Upper lobe of right lung (tissue), 1 donor: ENCODE measurements at places on chromosomes 5 and 9.

- no peaks in the 10 kb centered on the region for H3K36me3 ChIP-seq
- H3K27me3 ChIP-seq: no peaks in the 10 kb centered on the region
- H3K4me1 ChIP-seq: no peaks in the 10 kb centered on the region
- no peak overlapping the region for H3K4me3 ChIP-seq
Measured at GRCh38 chr9:103281126-103281525, 286.0 kb downstream of the CYLC2 start.

DNA sequence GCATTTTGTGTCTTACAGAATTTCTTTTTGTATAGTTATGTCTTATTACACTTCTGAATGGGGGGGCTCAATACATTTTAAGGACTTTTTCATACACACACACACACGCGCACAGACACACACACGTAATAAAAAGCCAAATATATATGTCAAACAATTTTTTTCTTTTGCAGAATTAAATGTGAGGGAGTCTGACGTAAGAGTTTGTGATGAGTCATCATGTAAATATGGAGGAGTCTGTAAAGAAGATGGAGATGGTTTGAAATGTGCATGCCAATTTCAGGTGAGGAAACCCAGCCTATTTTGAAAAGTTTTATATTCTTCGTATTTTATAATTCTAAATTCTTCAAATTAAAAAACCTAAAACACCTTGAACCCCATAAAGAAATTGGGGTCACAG, 25.6 kb downstream of the TMEFF1 start:
- DNase-seq: no peak
- H3K27ac ChIP-seq: no peak overlapping the region
- H3K36me3 ChIP-seq: no peaks in the 10 kb centered on the region
- H3K27me3 ChIP-seq: no peaks in the 10 kb centered on the region
- no peaks in the 10 kb centered on the region for H3K4me1 ChIP-seq
- H3K4me3 ChIP-seq: no peak overlapping the region

- no peak overlapping the region for H3K4me3 ChIP-seq
- no peaks in the 10 kb centered on the region for H3K4me1 ChIP-seq
- DNase-seq: no peak
Measured at GRCh38 chr9:125949703-125950460, 202.7 kb downstream of the PBX3 start.

GRCh38 chr5:177389241-177390169, 5.3 kb downstream of the SLC34A1 start:
- H3K27ac ChIP-seq: peak overlapping the region; percentile 42
- no peaks in the 10 kb centered on the region for H3K36me3 ChIP-seq
- H3K27me3 ChIP-seq: peaks cover 9% of the 10 kb centered on the region
- no peak overlapping the region for H3K4me3 ChIP-seq
- DNase-seq: no peak
- peaks cover 9% of the 10 kb centered on the region for H3K4me1 ChIP-seq

DNA sequence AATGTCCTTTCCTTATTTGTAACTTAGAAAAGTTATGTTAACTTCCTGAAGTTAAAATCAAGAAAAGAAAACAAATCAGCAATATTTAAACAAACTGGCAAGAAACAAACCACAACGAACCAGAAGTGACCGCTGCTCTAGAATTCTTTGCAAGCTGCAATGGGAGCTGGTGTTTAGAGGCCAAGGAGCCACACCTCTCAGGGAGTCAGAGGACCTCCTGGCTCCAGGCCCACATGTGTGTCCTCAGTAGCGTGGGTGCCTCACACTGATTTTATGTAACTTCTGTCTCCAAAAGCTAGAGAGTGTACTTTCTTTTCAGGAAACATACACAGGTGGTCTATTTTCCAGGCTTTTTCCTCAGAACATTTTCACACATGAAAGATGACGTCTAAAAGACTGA, 100.4 kb downstream of the IRX2 start:
- no peak for DNase-seq
- H3K4me3 ChIP-seq: no peak overlapping the region
- H3K4me1 ChIP-seq: no peaks in the 10 kb centered on the region
- H3K36me3 ChIP-seq: no peaks in the 10 kb centered on the region
- H3K27me3 ChIP-seq: no peaks in the 10 kb centered on the region
- no peak overlapping the region for H3K27ac ChIP-seq

DNA sequence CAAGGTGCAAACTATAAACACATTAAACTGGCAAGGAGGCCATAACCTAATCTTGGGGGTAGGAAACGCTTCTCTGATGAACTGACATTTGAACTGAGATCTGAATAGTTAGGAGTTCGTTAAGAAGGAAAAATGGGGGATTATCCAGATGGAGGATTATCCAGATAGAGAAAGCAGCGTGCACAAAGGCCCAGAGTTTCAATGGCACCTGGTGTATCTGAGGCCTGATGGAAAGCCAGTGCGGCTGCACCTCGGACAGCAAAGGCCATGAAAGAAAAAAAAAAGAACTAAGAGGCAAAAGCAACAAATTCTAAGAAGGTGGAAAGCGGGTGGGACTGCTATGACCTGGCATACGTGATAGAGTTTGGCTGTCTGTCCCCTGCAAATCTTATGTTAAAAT, 13.0 kb upstream of the CTNNAL1 start:
- no peak overlapping the region for H3K27ac ChIP-seq
- no peak for DNase-seq
- peaks cover 22% of the 10 kb centered on the region for H3K36me3 ChIP-seq
- no peaks in the 10 kb centered on the region for H3K4me1 ChIP-seq
- no peak overlapping the region for H3K4me3 ChIP-seq

- H3K27ac ChIP-seq: no peak overlapping the region
- no peak overlapping the region for H3K4me3 ChIP-seq
- no peaks in the 10 kb centered on the region for H3K27me3 ChIP-seq
- H3K36me3 ChIP-seq: no peaks in the 10 kb centered on the region
- H3K4me1 ChIP-seq: no peaks in the 10 kb centered on the region
Measured at GRCh38 chr5:99005506-99005905, 76.7 kb upstream of the CHD1 start.

GRCh38 chr5:139652788-139653241, 4.7 kb downstream of the CXXC5 start:
- no peak for DNase-seq
- H3K27me3 ChIP-seq: no peaks in the 10 kb centered on the region
- H3K4me1 ChIP-seq: peaks cover 76% of the 10 kb centered on the region
- H3K36me3 ChIP-seq: no peaks in the 10 kb centered on the region
- peak overlapping the region; percentile 5 for H3K4me3 ChIP-seq

DNA sequence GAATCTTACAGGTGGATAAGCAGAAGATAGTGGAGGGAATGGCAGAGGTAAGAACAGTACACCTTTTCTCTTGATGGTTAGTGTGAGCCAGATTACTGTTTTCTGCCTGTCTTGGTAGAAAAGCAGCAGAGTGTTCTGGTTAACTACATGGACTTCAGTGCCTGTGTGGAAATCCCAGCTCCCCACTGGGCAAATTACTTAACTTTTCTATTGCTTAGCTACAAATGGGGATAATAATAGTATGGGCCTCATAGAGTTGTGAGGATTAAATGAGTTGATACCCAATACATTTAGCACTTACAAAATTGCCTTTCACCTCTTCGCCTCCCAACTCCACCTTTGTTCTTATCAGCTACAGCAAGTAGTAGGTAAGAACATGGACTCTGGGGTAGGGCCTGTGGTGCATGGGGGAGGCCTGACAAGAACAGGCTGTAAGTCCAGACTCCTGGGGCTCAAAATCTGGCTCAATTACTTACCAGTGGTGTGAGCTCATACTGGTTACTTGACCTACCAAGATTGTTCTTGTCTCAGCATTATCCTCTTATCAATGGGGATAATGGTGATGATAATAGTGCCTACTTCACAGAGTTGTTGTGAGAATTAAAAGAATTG, 125.1 kb downstream of the LIFR start:
- H3K27me3 ChIP-seq: no peaks in the 10 kb centered on the region
- no peaks in the 10 kb centered on the region for H3K36me3 ChIP-seq
- H3K4me1 ChIP-seq: no peaks in the 10 kb centered on the region

DNA sequence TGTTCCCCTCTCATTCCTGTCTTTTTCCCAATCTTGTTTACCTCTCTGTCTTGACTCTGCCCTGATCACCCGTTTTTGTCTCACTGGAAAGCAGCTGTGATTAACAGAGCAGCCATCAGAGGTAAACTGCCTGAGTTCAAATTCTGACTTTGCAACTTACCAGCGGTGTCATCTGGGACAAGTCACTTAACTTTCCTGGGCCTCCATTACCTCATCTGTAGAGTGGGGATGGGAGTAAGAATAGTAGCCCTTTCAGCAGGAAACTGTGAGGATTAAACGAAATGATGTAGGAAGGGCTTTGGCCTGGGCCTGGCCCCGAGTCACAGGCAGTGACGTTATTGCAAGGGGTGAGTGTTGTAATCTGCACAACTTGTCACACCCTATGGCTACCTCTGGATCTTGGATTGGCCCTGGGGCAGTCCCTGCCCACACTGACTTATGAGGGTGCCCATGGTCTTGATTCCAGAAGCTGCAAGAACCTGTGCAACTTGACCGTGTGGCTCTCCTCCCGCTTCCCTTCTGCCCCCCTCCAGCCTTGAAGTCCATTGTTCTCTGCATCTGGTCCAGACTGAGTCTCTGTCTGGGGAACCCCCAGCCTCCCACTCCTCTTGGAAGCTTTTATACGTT, 657 bp upstream of the PCDH12 start:
- H3K4me1 ChIP-seq: peaks cover 20% of the 10 kb centered on the region
- H3K36me3 ChIP-seq: no peaks in the 10 kb centered on the region
- DNase-seq: no peak
- H3K27me3 ChIP-seq: no peaks in the 10 kb centered on the region
- peak overlapping the region; percentile 65 for H3K27ac ChIP-seq

- no peak overlapping the region for H3K4me3 ChIP-seq
- no peaks in the 10 kb centered on the region for H3K4me1 ChIP-seq
- no peak overlapping the region for H3K27ac ChIP-seq
- H3K36me3 ChIP-seq: no peaks in the 10 kb centered on the region
- DNase-seq: no peak
Measured at GRCh38 chr9:115385383-115386122, 267.6 kb upstream of the TNC start.

- H3K4me3 ChIP-seq: no peak overlapping the region
- H3K27me3 ChIP-seq: no peaks in the 10 kb centered on the region
- no peak overlapping the region for H3K27ac ChIP-seq
- no peak for DNase-seq
Measured at GRCh38 chr5:113518884-113519283, 5.4 kb downstream of the YTHDC2 start.

DNA sequence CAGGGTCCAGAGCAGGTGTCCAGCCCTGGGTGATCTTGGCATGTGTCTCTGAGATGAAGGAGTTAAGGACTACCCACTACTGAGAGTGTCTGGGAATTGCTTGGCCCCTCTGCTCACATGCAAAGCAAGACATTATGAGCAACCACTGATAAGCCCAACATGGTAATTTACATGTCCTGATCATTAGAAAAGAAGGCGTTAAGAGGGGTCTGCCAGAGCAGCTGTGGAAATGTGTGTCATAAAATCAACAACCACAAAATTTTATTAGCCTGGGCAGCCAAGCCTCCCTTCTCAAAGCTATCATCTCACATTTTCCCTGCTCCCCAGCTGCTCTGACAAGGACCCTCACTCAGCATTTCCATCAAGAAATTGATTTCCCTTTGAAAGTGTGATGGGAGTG, 351.0 kb downstream of the SPOCK1 start:
- peaks cover 6% of the 10 kb centered on the region for H3K27me3 ChIP-seq
- H3K4me1 ChIP-seq: no peaks in the 10 kb centered on the region
- H3K27ac ChIP-seq: no peak overlapping the region
- no peaks in the 10 kb centered on the region for H3K36me3 ChIP-seq

DNA sequence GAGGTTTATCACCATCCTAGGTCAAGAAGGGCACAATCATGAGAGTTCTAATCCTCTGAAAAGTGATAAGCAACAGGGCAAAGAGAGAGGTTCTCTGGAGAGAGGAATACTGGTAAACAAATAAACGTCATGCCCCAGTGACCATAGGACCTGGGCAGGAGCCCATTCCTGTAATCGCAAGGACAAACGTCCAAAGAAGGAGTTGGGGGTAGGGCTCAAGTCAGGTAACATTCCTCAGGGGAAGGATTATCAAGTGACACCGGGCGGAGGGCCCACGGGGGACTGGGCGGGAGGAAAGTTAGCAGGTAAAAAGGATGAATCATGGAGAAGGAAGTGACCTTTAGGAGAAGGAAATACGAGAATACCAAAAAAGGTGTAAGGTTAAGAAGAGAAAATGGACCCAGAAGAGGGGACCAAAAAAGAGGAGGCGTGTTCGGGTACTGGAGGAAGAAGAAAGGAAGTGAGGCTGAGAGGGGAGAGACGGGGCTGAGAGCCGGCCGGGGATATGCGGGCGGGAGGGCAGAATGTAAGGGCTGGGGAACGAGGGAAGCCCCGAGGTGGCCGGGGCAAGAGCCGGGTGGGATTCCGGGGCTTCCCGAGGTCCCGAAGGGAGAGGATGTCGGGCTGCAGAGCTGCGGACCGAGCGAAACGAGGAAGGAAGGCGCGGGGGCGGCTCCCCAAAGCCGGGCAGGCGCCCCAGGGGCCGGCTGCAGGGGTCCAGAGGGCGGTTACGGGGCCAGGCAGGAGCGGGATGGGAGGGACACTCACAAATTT, 583 bp downstream of the DIAPH1 start:
- H3K27me3 ChIP-seq: no peaks in the 10 kb centered on the region
- peak; percentile 88 for DNase-seq
- H3K4me3 ChIP-seq: peak overlapping the region; percentile 95
- H3K27ac ChIP-seq: peak overlapping the region; percentile 95
- H3K4me1 ChIP-seq: peaks cover 27% of the 10 kb centered on the region
- H3K36me3 ChIP-seq: peaks cover 31% of the 10 kb centered on the region

- DNase-seq: no peak
- H3K4me3 ChIP-seq: no peak overlapping the region
- no peak overlapping the region for H3K27ac ChIP-seq
- no peaks in the 10 kb centered on the region for H3K4me1 ChIP-seq
- H3K27me3 ChIP-seq: no peaks in the 10 kb centered on the region
Measured at GRCh38 chr5:133741396-133741795, 129.1 kb upstream of the FSTL4 start.

DNA sequence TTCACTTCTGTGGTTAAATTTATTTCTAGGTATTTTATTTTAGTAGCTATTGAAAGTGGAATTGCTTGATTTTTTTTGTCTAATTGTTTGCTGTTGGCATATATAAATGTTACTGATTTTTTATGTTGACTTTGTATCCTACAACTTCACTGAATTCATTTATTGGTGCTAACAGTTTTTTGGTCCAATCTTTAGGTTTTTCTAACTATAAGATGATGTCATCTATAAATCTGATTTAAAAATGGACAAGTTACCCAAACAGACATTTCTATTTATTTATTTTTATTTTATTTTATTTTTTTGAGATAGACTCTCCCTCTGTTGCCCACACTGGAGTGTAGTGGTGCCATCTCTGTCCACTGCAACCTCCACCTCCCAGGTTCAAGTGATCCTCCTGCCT, 162.3 kb downstream of the COX7C start:
- H3K27me3 ChIP-seq: no peaks in the 10 kb centered on the region
- no peak for DNase-seq
- H3K36me3 ChIP-seq: no peaks in the 10 kb centered on the region

GRCh38 chr5:172085738-172086137, 79.3 kb upstream of the FBXW11 start:
- peaks cover 16% of the 10 kb centered on the region for H3K36me3 ChIP-seq
- DNase-seq: peak; percentile 34
- no peak overlapping the region for H3K4me3 ChIP-seq
- no peaks in the 10 kb centered on the region for H3K4me1 ChIP-seq
